ENCODE measurements at places on chromosomes 12 and 14.
A peak's percentile ranks its signal among the peaks of the same experiment; 100 is the strongest.

GRCh38 chr12:127381043-127381668, 885.8 kb upstream of the TMEM132C start:
- DNase-seq: peak; percentile 4

DNA sequence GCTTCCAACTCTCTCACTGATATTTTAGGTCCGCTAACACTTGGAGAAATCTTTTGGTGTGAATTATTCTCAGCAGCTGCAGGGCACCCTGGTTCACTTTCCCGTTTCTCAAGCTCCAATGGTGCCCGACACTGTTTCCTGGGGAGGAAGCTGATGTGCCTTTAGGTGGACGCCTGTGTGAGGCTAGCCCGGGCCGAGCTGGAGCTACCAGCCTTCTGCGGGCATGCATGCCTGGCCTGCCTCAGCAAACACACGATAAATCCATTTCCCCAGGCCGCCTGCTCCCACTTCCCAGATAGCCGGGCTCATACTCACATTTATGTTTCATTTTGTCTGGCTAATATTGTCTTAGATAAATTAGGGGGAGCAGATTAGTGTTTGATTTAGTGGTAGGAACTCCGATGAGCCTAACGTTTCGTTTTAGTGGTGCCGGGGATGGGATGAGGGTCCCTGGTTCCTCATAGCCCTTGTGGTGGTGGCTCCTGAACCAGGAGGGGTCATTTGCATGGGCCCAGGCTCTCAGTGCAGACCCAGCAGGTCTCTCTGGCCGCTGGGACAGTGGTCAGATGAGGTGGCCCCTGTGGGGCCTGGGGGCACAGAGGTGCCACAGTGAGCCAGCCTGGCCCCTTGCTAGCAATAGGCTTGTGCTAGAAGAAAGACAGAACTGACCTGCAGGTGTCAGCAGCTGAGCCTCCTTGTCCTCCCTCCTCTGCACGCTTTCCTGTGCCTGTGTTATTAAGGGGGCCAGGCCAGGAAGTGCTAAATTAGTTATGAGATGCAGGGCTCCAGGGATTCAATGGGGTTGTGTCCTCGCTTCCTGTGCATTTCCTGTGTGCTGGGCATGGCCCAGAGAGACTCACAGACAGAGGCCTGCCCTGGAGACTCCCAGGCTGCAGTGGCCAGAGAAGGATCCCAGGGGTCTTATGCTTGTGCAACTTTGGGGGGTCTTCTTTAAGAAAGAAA, 88.3 kb downstream of the KIF26A start:
- no peak for DNase-seq

DNA sequence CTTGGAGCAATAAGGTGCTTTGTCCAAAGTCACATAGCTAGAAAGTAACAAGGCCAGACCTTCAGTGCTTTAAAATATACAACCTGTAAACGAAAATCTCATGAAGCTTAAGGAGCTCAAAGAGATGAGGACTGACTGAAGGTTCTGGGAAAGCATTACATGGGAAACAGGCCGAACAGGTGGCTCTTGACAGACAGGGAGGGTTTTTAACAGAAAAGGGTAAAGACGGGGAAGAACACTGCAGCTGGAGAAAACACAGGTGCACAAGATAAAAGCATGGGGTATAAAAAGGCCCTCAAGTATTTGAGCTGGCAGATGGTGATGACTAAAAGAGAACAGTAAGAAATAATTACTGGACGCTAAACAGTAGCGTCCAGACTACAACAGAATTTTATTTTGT, 257.2 kb downstream of the NELL2 start:
- no peak for DNase-seq

- DNase-seq: no peak
Observed at GRCh38 chr14:23646648-23647549, 10.7 kb downstream of the DHRS2 start.

DNA sequence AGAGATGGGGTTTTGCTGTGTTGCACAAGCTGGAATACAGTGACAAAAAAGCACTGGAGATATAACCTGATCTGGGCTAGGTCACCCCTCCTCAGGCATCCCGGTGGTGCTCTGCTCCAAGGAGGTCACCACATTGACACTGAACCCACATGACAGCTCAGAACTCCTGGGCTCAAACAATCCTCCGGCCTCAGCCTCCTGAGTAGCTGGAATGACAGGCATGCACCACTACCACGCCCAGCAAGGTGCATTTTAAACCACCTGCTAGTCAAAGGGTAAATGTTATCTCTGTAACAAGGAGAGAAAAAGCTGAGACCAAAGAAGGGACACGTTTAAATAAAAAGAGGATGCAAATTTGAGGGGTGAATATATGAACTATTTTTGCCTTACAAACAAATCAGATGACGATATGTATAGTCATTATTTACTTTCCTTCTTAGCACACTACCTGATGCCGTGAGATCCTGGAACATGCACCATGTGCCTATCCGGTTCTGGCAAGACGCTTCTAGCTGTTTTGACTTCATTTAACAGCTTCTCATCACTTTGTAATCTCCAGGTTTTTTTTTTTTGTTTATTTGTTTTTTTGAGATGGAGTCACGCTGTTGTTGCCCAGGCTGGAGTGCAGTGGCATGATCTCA, 135.1 kb downstream of the PPM1H start:
- DNase-seq: no peak

GRCh38 chr12:41980390-41980789, 164.3 kb downstream of the GXYLT1 start:
- DNase-seq: no peak

GRCh38 chr14:81884382-81884781, 350.7 kb upstream of the SEL1L start:
- no peak for DNase-seq

- DNase-seq: no peak
Observed at GRCh38 chr14:68538639-68539038, 254.2 kb downstream of the ZFP36L1 start.

DNA sequence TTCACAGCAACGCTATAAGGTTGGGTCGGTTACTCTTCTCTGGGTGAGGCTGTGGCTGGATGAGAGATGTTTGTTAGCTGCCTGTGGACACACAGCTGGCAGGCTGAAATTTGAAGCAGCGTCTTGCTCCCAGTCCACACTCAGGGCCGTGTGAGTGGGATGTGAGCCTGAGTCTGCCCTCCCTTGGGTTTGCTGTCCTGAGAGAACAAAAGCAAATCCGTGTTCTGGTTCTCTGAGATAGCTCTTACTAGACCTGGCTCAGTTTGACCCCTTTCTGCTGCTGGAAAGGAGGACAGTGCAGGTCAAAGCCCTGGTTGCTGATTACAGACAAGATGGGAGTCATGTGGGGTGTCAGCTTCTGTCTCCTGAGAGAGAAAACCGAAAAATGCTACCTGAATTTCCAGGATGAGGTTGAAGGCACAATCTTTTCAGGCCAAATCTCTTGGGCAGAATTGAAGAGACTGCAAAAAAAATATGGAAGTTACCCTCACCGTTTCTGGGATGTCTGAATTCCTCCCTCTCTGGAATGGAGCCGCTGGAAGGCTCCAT, 270.8 kb downstream of the ZFP36L1 start:
- DNase-seq: no peak

DNA sequence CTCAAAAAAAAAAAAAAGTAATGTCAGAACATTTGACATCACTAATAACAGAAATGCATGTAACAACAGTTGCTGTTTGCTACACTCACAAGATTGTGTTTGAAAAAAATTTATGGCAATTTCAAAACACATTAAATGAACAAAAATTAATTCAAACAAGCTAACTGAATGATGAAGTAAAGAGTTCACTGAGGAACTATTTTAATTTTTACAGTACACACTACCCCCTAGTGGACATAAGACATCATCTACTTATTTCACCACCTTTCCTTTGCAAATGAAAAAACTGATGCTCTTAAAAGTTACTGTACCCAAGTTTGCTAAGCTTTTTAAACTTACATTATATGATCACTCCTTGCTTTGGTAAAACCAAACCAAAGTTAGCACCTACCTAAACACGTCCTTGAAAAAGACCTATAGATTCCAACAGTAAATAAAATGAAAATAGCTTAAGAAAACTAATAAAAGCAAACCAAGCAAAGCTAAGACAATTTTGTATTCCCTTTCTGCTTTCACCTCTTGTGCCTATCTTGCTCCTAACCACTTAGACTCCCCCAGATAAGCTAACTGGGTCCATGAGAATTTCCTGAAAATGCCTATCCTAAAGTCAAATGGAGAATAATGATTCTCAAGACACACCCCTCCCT, 22.2 kb downstream of the UBE2N start:
- no peak for DNase-seq

DNA sequence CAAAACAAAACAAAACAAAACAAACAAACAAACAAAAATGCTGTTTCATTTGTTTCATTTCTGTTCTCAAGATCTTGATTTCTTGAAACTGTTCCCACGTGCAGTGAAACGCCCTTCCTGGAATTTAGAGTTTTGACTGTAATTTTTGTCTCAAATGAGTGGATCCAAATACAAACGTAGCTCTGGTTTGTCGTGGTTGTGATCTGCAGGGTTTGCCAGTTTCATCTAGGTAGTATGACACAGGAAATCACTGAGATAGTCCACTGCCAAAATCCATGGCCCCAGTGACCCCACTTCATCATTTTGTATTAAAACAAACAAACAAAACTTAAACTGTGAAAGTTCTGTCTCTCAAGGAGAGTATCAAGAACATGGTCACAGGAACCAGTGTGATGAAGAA, 838.6 kb downstream of the BCL11B start:
- DNase-seq: no peak

GRCh38 chr14:93319958-93320357, 12.9 kb downstream of the BTBD7 start:
- no peak for DNase-seq

- no peak for DNase-seq
Observed at GRCh38 chr12:98595243-98595988, 1.9 kb downstream of the SLC25A3 start.

- DNase-seq: no peak
Observed at GRCh38 chr12:104565606-104566243, 109.0 kb downstream of the CHST11 start.

- no peak for DNase-seq
Observed at GRCh38 chr14:20606190-20606901, 15.2 kb upstream of the RNASE12 start.

- DNase-seq: no peak
Observed at GRCh38 chr14:104267895-104268294, 129.5 kb downstream of the KIF26A start.

DNA sequence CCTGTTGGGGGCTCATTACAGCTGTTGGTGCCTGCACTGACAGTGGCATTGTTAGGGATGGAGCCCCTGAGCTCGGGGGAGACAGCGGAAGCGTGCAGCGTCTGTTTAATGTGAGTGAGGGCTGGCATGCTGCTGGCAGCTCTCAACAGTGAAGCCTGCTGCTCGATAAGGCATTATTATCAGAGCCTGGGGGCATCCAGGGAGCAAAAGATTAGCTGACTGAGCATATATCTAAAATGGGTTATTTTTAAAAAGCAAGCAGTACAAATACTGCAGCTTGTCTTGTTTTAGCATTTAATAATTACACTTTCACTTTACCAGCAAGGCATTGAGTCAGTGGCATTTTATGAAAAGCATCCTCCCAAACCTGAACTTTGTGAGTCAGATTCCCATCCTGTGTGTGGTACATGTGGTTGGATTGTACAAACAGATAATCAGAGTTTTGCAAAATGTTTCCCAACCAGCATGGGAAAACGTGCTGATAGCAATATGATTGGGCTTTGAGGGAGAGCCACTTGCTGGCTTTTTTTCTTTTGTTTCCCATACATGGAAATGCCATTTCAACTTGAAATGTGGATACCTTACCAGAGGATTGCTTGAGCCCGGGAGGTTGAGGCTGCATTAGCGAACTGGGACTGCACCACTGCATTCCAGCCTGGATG, 150.8 kb downstream of the PRKCH start:
- DNase-seq: no peak

DNA sequence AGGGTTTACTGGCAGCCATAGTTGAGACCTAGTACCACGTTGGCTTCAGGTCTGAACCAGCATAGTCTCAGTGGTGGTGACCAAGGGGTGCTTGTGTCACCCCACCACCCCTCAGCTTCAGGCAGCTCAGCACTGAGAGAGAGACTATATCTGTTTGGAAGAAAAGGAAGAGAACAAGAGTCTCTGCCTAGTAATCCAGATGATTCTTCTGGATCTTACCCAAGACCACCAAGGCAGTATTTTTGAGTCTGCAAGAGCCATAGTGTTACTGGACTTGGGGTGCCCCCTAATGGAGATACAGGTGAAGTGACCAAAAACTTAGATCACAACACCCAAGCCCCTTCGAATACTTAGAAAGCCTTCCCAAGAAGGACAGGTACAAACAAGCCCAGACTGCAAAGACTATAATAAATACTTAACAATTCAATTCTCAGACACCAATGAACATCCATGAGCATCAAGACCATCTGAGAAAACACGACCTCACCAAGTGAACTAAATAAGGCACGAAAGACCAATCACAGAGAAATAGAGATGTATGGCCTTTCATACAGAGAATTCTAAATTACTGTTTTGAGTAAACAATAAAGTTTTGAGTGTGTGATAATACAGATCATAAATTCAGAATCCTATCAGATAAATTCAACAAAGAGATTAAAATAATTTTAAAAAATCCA, 107.0 kb downstream of the HELB start:
- peak; percentile 38 for DNase-seq

DNA sequence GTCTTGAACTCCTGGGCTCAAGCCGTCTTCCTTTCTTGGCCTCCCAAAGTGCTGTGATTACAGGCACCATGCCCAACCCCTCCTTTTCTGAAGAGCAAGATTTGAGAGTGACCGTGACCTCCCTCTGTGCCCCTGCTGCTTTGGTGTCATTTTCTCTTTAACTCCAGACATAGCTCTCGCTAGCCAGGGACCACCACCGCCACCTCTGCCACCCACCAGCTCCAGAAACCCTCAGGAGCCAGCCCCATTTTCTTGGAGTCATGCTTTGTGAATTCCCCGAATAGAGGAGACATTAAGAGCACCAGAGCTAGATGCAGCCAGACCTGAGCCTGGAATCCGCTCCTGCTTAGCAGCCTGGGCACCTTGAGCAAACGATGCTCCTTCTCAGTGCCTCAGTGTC, 18.2 kb downstream of the SDSL start:
- no peak for DNase-seq

GRCh38 chr12:67442896-67443295, 173.7 kb downstream of the CAND1 start:
- DNase-seq: no peak

GRCh38 chr14:74949191-74949601, 6.2 kb downstream of the PGF start:
- DNase-seq: no peak

GRCh38 chr14:59424341-59425071, 40.7 kb downstream of the GPR135 start:
- DNase-seq: no peak

DNA sequence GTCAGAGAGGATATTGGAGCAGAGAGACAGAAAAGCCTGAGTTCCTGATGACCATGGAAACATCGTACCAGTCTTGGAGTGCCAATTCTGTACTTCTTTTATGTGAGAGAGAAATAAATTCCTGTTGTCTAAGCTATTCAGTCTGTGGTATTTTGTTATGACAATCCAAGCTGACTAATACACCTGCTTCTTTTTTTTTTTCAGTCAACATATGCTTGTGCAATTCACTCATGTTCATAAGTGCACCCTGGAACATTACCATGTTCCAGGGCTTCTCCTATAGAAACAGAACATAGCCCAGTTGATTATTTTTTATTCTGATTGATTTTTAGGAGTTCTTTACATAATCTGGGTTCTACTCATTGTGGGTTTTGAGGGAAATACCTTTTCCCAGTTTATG, 1.7 kb upstream of the CHPT1 start:
- no peak for DNase-seq

GRCh38 chr14:52051871-52052270, 17.0 kb downstream of the NID2 start:
- DNase-seq: no peak

GRCh38 chr12:14650789-14651188, 45.6 kb downstream of the GUCY2C start:
- no peak for DNase-seq

All from activated T-cell treated with anti-CD3 and anti-CD28 coated beads for 4 hours (primary cell).